Stimulated activated CD4-positive, alpha-beta T cell treated with anti-CD3 and anti-CD28 coated beads, TNF-alpha, amount 100 ng/mL, for 1 hour (primary cell): ENCODE measurements at places on chromosomes 5 and 9.

GRCh38 chr9:114889802-114890224, 40.6 kb downstream of the TNFSF8 start:
- DNase-seq, result no peak

DNA sequence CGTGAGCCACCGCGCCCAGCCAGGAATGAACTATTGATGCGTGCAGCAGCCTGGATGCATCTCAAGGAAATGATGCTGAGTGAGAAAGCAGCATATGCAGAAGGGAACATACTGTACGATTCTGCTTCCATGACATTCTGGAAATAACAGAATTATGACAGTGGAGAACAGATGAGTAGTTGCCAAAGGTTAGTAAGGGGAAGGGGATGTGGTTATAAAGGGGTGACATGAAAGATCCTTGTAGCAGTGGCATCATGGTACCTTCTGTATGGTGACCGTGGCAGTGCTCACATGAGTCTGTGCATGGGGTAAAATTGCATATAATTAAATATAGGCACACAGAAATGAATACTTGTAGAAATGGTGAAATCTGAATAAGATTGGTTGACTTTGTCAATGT, 13.0 kb downstream of the NANS start:
- no peak for DNase-seq

DNA sequence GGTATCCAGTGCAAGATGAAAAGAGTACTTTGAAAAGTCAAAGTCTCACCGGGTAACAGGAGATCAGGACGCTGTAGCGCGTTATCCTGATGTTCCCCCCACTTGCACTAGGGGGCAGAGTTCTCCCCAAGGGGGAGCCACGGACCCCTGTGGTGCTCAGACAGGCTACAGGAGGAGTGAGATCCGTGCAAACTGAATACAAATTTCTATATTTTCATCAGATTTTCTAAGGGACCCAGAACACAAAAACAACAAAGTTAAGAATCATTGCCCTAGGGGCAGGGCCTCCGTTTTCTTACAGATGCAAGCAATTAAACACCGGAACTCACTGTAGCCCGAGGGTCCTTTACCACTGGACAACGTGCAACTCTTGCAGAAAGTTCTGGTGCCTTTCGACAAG, 2.0 kb downstream of the MYO10 start:
- no peak for DNase-seq

- no peak for DNase-seq
These were observed 23.4 kb downstream of the MINAR2 start for GRCh38 chr5:129771058-129771838.

GRCh38 chr9:107437716-107438115, 51.9 kb downstream of the KLF4 start:
- DNase-seq, result no peak

- DNase-seq, result no peak
These were observed 1031.2 kb downstream of the EFNA5 start for GRCh38 chr5:106639488-106639887.

- no peak for DNase-seq
These were observed 10.6 kb downstream of the DELE1 start for GRCh38 chr5:141934099-141934844.

DNA sequence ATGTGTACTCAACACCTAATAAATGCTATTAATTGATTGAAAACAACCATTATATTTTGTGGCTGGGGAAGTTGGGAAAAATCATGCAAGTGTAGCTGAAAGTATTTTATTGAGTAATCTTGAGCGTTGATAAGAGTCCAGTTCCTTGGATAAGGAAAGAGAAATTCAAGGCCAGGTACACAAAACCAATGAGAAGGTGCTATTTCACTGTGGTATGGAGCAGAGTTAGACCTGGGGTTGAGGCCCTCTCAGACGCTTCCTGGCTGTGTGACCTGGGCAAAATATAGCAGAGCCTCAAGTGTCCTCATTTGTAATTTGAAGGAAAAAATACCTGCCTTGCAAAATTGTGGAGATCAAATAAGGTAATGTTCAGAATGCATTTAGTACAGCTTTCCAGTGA, 50.1 kb downstream of the GALNT10 start:
- DNase-seq, result no peak

DNA sequence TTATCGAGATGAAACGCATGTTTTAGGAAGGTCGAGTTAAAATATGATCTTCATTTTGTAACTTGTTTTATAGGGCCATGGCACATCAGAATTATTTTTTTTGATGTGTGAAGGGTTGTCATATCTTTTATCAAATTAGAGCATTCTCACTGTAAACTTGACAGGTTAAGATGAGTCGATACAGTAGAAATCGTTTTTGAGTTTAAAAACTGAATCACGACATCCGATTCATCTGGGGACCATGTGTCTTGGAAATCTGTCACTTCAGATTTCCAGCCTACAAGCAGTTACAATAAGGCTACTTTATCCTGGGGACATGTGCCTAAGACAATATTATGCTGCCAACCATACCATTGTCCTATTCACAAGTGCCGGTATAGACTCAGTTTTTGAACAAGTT, 136.2 kb downstream of the ALDH1A1 start:
- DNase-seq, result no peak

- DNase-seq, result no peak
These were observed 302.9 kb downstream of the NSG2 start for GRCh38 chr5:174348311-174348981.

DNA sequence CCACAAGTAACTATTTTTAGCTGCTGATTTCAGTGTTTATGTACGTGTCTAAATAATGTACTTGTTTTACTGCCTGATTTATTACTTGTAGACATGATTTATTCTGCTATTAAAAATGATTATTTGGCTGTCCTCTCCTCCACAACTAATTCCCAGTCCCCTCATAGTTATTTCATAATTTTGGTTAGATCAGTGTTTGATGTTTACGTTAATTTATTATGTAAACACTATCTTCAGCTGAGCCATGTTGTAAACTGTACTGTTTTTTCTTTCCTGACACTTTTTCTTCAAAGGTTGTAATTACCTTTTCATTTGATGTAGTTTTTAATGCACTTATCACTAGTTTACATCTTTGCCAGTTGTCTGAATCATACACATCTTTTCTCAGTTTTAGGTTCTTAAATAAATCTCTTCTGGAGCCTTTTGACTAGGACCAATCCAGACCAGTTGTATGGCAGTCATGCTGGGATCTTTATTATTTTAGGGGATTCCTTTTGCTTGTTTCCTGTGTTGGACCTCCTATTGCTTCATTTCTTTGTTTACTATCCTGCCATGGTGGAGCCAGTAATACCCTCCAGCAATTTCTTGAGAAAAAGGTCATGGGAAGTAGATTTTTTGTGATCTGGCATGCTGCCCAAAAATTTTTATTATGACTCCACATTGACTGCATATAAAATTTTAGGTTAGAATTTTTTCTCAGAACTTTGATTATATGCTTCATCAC, 16.1 kb downstream of the AP3S1 start:
- no peak for DNase-seq

DNA sequence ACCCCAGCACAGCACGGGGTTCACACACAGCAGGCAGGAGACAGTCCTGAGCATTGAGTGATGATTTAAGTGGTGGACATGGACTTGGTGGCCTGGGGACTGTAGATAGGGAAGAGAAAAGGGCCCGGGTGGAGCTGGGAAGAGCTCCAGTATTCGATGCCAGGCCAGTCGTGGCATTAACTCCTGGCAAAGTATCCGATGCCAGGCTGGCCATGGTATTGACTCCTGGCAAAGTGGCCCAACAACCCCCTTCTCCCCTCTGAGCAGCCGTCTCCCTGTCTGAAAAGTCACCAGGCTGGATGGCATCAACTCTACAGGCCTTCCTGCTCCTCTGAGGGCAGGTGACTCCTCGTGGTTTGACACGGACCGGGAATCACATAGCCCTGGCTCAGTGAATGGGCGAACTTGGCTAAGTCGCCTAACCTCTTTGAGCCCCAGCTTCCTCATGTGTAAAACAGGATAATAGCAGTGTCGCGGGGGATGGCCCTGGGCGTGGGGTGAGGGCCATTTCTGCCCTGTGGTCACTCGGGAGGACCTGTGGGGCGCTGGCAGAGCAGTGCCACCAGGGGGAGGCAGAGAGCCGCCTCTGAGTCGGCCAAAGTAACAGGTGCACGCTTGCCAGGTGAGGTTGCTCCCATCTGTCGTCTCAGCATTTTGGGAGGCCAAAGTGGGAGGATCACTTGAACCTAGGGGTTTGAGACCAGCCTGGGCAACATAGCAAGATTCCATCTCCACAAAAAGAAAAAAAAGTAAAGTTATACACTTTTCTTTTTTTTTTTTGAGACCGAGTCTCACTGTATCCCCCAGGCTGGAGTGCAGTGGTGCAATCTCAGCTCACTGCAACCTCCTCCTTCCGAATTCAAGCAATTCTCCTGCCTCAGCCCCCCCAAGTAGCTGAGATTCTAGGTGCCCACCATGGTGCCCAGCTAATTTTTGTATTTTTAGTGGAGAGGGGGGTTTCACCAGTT, 5.7 kb upstream of the SEC16A start:
- DNase-seq, result peak; percentile 55

- no peak for DNase-seq
These were observed 16.7 kb upstream of the MED10 start for GRCh38 chr5:6395102-6395445.

- no peak for DNase-seq
These were observed 560 bp downstream of the SCAI start for GRCh38 chr9:125142560-125143376.

DNA sequence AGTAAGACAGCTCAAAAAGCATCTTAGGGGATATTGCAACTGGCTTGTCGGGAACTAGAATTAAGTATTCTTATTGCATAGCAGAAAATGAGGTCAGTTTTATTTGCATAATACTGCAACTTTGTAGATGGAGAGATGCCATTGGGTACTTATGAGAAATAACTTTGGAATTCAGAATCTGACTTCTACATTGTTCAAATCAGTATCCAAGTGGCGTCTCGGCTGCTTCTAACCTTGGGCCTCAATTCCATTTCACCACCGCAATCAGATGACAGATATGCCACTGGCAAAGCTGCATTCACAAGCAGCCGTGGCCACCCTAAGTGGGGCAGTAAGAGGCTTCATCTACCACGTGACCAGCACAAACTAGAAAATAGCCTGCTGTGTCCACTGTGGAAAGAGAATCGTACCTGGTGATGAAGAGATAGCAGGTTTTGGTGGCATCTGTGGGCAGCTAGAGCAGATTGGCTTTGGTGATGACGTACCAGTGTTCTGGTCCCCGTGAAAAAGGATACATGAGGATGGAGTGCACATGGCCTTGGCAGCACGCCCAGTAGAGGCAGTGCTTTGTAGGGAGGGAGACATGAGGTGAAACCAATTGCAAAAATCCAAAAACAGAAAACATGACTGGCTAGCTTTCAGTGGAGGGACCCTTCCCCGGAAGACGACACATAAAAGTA, 116.6 kb downstream of the KLHL3 start:
- no peak for DNase-seq

DNA sequence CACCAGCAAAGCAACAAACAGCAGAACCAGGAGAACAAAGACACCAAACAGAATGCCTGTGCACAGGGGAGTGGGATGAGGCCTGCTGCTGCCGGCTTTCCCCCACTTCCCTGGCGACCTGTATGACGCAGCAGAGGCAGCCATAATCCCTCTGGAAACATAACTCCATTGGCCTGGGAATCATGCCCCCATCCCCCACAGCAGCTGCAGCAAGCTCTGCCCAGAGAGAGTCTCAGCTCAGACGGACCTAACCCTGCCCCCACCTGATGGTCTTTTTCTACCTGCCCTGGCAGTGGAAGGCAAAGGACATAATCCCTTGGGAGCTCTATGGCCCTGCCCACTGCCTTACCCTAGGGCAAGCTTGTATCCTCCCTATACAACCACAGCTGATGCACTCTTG, 81.8 kb upstream of the FANCC start:
- DNase-seq, result no peak

DNA sequence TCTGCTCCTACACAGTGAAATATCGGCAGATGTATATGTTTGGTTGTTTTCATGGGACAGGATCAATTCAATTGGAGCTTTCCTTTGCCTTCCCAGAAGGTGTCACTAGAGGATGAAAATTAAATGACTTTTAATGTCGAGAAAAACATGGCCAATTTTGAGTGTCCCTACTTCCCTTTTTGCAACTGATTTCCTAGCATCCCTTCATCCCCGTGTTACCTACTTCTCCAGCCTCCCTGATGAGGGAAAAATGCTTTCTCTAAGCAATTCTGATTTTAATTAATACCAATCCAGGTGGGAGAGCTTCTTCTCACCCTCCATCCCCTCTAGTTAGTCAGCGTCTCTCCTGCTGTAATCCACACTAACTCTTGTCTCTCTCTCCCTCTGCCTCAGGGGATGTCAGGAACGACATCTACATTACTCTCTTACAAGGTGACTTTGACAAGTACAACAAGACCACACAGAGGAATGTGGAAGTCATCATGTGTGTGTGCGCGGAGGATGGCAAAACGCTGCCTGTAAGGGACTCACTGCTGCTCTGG, 64.9 kb downstream of the DOCK2 start:
- DNase-seq, result no peak

- no peak for DNase-seq
These were observed 8.3 kb downstream of the TRIM32 start for GRCh38 chr9:116695438-116695837.

GRCh38 chr9:24841993-24842392, 296.3 kb upstream of the IZUMO3 start:
- DNase-seq, result no peak

DNA sequence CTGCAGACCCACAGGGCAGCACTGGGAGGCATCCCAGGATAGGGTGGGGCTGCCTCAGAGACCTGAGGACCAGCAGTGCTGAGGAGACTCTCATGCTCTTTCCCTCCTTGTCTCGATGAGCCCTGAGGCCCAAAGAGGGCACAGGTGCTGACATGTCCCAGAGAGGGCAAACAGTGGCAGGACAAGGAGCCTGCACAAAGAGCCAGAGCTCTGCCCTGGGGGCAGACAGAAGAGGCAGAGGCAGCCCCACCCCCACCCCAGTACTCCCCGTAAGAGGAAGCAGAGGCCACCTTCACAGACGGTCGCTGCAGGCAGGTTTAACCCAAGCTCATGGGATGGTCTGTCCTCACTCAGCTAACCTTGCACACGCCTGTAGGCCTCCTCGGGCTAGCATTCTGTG, 29.4 kb upstream of the TTLL11 start:
- DNase-seq, result no peak

GRCh38 chr9:33510262-33511183, 13.5 kb upstream of the ANKRD18B start:
- DNase-seq, result no peak

DNA sequence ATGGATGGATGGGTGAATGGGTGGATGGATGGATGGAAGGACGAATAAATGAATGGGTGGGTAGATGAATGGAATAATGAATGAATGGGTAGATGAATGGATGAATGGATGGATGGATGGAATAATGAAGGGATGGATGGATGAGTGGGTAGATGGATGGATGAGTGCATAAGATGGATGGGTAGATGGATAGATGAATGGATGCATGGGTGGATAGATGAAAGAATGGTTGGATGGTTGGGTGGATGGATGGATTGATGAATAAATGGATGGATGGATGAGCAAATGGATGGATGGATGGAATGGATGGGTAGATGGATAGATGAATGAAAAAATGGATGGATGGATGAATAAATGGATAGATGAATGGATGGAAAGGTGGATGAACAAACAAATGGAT, 85.2 kb downstream of the PHF2 start:
- no peak for DNase-seq
